ENCODE measurements at places on chromosomes 3 and 15.

DNA sequence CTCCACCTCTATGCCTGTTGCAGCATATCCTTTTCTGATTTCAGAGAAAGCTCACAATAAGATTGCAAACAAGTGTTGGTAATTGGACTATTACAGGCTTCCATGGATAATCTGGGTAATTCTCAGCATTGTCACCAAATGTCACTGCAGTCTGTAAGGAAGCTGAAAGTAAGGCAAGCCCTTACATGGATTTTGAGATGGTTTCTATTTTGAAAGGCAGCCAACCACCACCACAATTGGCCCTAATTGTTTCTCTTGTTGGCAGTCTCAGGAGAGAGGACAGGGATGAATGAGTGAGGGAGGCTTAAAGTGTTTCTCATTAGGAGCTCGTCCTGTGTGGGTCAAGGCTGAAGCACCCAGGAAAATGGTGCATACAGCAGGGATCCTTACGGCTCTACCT is 879.9 kb downstream of the TUSC7 start:
- DNase-seq = no peak

DNA sequence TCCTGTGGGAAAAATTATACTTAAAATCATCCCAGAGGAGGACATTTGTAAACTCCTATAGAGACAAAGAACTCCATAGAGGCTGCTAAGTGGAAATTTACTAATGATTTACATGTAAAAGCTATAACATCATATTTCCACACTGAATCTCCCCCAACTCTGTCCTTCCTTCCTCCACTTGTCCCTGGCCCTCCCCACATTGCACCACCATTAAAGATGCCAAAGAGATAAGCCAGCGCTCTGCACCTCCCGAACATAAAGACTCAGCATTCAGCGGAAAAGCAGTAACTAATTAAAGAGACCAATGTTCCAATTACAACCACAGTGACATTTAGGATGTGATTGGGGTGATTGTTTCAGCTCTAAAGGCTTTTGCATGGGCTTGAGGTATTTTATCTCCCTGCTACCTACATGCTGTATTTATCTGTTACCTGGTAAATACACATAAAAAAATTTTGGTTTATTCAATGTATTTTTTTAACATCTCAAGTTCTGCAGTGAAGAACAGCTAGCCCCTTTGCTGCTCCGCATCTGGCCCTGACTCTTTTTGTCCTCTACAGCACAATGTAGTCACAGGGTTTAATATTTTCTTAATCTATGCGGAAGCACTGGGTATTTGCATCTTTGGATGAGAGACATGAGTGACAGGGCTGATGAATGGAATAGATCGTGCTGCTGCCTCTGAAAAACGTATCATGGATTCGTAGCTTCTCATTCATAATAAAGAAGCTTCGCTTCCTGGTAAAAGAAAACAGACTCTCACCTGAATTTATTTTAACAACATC is 35.3 kb upstream of the B3GNT5 start:
- DNase-seq = no peak

- DNase-seq = no peak
These were observed 164.5 kb downstream of the EPHB1 start for GRCh38 chr3:134959516-134959915.

- no peak for DNase-seq
These were observed 87.2 kb upstream of the TPRG1 start for GRCh38 chr3:189084620-189085019.

DNA sequence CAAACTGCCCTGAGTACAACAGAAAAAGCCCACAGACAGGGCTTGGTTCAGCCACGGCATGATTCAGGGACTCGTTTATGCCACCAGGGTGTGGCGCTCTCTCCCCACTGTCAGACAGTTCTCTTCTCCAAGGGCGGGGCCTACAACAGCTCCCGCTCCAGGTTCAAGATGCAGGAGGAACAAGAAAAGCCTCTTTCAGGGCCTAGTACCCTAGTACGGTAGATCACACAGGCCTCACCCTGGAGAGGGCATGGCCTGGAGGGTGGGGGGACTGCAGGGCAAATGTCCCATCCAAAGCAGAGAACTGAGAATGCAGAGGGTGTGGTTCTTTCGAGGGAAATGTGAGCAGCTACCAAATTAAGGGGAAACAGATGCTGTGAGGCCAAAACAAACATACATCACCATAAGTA is 12.0 kb downstream of the MESD start:
- no peak for DNase-seq

GRCh38 chr3:65398953-65399352 is 639.8 kb downstream of the MAGI1 start:
- DNase-seq = no peak

DNA sequence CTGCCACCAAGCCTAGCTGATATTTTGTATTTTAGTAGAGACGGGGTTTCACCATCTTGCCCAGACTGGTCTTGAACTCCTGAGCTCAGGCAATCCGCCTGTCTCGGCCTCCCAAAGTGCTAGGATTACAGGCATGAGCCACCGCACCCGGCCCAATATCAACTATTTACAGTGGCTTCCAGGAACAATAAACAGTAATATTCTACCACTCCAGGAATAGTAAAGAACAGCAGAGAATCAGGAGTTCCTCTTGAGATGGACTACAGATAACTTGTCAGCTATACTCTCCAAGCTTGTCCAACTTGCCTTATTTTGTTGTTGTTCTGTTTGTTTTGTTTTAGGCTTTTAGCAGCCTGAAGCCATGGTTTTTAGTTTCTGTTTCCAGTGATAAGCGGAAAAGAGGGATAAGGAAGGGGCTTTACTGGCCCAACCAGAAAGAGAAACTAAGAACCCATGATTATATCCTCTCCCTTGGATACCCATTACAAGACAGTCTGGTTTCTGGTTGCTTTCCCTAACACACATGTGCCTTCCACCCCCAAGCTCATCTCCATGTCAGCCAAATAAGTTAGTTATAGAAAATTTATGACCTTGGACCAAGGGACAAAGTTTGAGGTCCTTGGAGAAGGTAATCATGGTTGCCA is 36.7 kb downstream of the ARHGEF3 start:
- no peak for DNase-seq

DNA sequence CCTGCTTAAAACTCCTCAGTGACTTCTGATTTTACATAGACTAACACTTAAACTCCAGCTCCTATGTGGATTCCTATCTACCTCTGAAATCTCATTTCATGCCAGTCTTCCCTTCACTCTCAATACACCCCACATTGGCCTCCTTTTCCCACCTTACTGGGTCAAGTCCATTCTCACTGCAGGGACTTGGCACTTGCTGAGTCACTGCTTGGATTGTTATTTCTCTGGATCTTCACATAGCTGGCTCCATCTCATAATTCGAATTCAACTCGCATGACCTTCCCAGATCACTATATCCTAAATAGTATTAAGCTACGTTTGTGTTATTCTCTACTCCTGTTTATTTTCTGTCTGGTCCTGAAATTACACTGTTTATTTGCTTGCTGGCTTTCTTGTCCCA is 59.6 kb upstream of the FRMD4B start:
- DNase-seq = no peak

GRCh38 chr15:101242160-101242998 is 9.5 kb downstream of the CHSY1 start:
- no peak for DNase-seq

- DNase-seq = no peak
These were observed 20.5 kb upstream of the FGD5 start for GRCh38 chr3:14798231-14798630.

- no peak for DNase-seq
These were observed 116.7 kb downstream of the FHIT start for GRCh38 chr3:61134532-61134931.

GRCh38 chr3:143600756-143601718 is 247.2 kb downstream of the SLC9A9 start:
- peak; percentile 95 for DNase-seq

DNA sequence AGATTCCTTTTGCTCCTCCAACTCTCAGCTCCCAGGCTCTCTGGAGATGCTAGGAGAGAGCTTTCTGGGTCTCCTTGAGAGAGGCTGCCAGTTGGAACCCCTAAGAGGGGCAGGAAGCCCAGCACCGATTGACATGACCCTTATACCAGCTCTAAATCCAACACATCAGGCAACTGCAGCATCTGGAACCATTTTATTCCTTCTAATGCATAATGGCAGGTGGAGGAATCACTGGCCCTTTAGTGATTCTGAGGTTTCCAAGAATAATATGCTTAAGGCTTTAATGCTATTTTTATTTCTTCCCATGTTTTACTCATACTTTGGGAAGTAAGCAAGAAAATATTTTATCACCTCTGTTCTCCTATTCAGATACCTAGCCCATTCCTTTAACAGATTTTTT is 60.3 kb upstream of the TEX264 start:
- no peak for DNase-seq

GRCh38 chr15:78944202-78944625 is 632 bp downstream of the CTSH start:
- no peak for DNase-seq

DNA sequence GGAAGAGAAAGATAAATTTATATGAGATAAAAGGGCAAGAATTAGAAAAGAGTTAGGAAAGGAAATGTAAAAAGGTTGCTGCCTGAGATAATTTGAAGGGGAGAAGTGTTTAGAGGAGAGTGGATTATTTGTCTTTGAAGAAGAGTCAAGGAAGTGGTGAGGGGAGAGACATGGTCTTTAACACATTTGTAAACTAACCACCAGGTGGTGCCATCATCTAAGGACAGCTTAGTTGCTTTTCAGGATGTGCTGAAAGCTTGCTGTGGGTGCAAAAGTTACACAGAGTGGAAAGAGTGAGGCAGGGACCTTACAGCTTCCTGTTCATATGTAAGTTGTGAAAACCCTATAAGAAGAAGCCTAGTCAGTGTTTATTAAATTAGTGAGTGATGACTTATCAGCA is 114.1 kb upstream of the DNAJC19 start:
- peak; percentile 22 for DNase-seq

GRCh38 chr3:13891017-13891392 is 11.1 kb upstream of the WNT7A start:
- DNase-seq = no peak

GRCh38 chr15:31341071-31341470 is 14.4 kb downstream of the KLF13 start:
- no peak for DNase-seq

DNA sequence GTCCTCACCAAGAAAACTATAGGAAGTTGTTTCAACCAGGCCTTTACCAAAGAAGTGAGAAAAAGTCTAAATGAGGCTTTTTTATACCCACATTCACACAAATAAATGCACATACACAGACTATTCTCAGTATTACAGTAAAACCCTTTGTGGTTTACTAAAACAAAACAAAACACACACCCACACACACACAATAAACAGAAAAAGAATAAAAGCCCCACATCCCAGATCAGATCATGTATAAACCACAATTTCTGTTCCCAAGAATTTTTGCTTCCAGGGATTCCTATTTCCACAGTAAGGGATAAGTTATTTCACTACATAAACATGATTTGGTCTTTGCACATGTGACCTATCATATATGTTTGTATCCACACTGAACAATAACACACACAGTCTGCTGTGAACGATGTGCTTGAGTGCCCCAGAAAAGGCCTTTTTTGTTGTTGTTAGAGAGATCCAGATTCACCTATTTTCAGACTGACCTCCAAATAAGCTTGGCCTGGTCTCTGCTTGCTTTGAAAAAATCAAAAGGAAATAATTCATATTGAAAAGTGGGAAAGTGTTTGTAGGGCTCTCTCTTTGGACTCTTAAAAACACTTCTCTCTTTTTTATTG is 283.4 kb upstream of the ATP11B start:
- no peak for DNase-seq

DNA sequence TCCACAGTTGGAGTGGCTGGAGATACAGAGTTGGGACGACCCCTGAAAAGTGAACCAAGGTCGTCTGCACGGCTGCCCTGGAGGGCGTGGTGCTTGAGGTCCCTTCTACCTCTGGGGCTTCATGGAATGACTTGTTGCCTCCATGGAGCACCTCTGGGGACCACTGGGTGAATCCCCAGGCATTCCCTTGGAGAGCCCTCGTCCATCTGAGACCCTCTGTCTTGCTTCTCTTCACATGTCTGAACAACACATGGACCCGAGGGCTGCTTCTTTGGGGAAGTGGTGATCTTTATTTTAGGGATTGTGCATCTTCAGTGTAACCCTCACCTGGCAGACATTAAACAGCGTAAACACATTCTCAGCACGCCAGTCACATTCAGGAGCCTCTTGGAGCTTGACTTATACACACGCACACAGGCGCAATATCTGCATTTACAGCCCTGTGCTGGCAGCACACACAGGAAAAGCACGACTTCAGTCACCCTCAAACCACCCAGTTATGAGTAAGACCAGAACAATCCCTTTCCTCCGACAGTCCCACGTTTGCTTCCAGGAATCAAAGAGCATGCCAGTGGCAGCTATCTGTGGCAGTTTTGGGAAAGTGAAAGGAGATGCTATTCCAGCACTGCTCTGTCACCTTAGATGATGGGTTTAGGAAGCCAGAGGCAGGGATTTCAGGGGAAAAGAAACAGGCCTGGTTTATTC is 12.6 kb downstream of the FAM107A start:
- no peak for DNase-seq

DNA sequence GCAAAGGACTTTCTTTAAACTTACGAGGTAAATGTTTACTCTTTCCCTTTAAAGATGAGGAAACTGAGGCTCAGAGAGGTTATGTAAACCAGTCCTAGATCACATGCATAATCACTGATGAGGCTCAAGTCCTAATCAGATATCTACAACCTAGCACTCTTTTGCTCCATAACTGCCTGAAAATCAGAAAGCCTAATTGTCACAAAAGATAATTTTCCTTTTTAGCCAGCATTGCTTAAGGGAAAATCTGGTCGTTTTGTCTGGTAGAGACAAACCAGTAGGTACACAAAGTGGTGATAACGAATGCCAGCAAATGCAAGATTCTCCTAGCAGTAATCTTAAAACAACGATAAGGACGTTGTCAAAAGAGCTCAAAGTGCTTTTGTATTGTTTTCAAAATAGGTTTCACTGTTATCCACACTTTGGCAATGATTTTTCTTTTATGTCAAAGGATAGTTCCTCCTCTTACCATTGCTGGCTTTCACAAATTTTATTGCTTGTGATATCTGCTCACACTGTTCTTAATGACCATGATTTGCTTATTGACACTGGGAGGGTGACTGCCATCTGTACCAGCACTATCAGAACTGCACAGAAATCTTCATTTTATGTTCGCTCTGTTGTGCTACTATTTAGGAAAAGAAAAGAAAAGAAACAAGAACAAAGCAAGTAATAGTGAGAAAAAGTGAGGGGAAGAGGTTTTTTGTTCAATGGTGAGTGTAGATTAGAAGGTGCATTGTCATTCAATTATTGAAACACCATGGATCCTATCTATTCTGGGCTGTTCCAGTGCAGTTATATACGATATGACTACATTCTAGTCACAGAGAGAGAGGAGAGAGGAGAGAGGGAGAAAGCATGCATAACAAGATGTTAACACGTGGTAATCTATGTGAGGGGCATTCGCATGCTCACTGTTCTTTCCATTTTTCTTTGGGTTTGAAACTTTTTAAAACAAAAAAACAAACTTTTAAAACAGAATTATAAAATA is 13.7 kb downstream of the IQCH start:
- no peak for DNase-seq

- no peak for DNase-seq
These were observed 25.6 kb upstream of the GLCE start for GRCh38 chr15:69134791-69135190.

GRCh38 chr3:23385327-23385726 is 182.2 kb downstream of the UBE2E2 start:
- no peak for DNase-seq

- DNase-seq = no peak
These were observed 2.4 kb downstream of the CAMK2N2 start for GRCh38 chr3:184258926-184259325.

Measured in SK-N-MC (cell line).